Esophagus squamous epithelium (tissue), 5 donors: ENCODE measurements at places on chromosomes 12 and 14.

DNA sequence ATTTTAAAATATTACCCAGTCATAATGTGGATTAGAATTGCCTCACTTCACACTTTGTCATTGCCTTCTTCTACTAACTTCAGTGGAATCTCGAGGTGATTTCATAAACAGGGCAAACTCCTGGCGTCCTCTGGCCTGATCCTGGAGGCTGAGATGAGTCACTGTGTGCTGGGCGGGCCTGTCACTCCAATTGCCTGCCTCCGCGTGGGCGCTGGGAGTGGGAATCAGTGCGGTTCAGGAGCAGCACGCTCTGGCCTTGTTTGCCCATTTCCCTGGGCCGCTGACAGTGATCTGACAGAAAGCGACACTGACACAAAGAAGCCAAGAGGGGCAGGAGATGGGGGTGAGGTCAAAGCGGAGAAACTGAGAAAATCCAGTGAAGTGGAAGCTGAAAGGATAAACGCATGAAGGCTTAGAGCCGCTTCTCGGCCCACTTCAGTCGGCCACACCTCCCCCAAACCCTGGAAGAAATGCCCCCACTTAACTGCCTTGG is 29.7 kb downstream of the LGR5 start:
- no peak for DNase-seq

DNA sequence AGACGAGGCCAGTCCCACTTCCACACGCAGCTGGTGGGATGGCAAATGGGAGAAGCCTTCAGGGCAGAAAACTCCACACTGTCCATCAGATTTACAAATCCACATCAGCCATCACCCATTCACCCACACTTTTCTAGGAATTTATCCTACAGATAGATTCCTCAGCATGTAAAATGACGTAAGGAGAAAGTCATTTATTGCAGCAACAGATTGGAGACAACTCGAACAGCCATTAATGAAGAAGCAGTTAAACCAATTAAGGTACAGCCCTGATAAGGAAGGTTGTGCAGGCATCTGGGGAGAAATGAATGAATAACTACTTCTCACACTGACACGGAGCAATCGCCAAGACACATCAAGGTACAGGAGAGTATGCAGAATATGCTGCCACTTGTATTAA is 26.2 kb downstream of the PRKAB1 start:
- DNase-seq, result no peak

DNA sequence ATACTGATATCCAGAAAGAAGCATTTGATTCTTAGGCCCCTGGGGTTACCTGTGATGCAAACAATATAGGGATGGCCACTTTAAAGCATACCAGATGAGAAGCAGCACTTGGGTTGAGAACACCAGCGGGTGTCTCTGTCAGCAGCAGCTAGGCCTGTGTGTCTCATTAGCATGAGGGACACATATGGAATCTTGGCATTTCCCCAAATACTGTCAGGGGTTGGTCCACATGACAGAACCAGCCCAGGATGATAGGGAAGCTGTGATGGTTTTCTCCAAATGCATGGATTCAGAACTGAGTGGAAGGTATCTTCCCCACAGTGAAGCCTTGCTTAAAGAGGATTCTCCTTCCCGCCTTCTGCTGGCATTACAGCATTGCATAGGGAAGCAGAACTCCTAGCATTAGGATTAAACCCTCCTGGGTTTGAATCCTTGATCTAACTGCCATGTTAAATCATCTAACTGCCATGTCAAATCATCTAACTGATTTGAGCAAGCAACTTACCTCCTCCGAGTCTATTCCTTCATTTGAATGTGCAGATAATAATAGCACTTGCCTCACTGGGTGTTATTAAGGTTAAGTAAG is 111.5 kb upstream of the WSCD2 start:
- DNase-seq, result no peak

DNA sequence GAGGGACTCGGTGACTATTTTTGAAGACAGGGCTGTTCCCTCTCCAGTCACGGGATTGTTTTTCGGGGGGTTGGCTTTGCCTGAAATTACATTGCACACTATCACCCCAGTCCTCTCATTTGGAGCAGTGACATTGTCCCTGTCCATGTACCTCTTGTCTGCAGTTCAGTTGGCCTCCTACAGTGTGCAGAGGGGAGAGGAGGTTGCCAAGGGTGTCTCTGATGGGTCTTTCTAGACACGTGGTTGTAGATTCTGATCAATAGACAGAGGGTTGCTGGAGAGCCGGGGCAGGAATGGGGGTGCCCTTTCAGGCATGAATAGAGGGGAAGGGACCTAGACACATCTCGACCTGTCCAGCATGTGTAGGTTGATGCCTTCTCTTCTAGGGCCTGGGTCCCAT is 1.2 kb downstream of the TMEM120B start:
- DNase-seq, result no peak

DNA sequence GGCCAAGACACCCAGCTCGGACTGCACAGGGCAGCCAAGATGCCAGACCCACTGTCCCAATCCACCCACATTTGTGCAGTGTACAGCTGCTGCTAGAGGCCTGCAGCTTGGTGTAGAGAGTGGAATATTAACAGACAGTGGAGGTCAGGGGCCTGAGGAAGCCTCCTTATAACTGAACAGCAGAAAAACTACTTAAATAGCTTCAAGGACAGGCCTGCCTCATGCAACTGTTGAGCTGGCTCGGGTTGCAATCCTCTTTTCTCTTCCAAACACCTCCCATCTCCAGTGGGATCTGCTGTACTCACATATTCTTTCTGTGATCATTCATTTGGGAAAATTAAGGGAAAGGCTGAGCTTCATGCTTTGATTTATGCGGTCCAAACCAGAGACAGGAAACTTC is 1043.2 kb upstream of the TMEM132C start:
- no peak for DNase-seq

DNA sequence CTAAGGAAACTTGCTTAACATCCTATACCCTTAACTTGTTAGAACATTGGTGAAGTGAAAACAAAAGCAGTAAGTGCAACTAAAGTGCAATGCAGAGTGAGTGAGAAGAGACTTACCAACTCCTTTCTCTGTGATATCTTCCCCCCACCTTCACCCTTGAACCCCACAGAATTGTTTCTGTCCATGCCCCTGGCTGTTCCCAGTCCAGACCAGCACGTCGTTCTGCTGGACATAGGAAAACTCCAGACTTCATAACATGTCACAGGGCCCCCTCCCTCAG is 91.9 kb downstream of the DAD1 start:
- no peak for DNase-seq

GRCh38 chr12:80620281-80620680 is 87.2 kb upstream of the MYF6 start:
- DNase-seq, result no peak

DNA sequence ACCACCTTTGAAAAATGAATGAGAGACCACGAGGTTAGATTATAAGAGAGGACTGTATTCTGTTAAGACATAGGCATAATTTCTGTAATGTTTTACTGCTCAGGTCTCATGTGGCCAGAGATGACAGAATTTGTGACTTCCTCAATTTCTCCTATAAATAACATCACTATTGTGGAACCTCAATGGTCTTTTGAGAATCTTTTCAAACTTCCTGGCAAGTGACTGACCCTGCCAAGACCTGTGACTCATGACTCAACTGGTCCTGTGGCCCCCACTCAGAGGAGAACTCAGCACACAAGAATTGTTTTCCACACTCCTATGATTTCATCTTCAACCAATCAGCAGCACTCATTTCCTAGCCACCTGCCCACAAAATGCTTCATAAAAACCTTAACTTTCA is 508.2 kb upstream of the ATP2B1 start:
- no peak for DNase-seq

GRCh38 chr12:64171715-64172114 is 50.4 kb downstream of the KICS2 start:
- DNase-seq, result no peak

DNA sequence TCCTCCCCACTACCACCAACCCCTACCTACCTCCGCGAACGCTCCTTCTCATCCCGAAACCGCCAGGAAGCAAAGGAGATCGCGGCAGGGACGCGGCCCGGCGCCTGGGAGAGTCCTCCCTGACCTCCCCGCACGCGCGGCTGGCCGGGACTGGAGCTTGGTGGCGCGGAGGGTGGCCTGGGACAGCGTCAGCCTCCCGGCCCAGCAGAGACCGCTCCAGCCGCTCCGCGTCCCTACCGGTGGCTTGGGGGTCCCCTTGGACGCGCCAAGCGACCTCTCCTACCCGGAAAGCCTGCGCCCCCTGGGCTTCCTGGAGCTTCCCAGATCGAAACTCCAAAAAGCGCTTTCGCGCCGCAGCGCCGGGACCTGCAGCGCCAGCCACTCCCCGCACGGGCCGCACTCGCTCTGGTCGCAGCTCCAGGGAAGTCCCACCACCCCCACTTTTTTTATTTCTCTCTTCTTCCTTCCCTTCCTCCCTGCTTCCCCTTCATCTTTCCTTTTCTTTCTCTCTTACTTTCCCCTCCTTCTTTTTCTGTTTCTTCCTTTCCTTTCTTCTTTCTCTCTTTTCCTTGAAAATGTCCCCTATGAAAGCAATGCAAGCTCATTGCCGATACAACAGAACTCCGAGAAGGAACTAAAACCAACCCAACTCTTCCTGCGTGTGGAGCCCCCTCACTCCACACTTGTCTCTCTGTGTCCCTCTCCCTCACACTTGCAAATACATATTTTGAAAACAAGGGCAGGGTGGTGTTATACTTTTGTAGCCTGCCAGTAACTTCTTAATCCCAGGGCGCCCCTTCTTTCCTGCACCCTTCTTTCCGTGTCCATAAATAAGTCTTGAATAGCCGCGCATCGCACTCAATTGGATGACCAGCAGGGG is 3.8 kb downstream of the DIO3 start:
- DNase-seq, result no peak

GRCh38 chr12:25771476-25771875 is 187.0 kb upstream of the RASSF8 start:
- DNase-seq, result no peak

DNA sequence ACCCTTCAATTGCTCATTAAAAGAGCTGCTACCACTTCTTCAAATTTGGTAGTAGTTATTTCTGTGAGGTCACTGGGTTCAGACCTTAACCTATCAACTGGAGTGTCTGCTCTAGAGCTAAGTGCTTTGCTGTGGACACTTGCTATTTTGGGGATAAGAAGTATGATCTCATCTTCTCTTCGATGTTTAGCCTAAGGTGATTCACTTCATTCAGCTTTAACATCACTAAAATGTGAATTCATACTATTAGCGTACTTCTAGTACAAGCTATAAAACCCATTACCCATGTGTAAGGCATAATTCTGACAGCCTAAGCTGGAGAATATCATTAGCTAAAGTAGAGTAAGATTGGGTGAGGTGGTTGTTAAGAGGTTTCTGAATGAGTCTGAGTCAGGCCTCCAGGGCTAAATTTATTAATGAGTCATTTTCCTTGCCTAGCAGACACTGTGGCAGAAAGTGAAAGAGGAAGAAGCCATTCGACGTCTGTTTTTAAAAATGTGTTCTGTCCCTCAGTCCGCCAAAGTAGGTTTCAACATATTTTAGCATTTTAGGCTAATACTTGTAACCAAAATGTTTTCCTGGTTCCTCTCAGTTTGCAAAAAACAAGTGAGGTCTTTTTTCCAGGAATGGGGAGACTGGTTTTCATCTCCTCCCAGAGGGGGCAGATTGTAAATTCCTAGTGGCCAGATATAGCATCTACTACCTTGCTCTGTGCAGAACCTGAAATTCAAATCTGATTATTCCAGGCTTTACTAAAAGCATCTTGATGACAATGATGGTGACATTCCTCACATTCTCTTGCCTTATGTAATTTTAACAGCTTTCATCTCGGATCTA is 103.6 kb downstream of the SSPN start:
- no peak for DNase-seq

DNA sequence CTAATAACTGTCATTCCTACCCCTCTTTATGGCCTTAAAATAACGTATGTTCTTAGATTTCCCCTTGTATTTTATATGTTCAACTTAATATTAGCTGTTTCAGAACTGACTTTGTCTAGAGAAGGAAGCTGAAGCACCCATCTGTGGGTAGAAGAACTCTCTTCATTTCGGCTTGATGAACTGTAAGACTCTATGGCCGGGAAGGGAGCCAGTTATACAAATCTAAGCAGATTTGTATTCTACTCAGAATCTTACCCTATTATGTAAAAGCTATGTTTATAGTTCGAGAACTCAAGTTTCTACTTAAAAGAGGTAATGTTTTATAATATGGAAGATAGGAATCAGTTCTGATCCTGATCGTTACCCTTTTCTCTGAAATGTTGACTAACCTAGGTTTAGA is 390.9 kb upstream of the PRICKLE1 start:
- DNase-seq, result no peak

DNA sequence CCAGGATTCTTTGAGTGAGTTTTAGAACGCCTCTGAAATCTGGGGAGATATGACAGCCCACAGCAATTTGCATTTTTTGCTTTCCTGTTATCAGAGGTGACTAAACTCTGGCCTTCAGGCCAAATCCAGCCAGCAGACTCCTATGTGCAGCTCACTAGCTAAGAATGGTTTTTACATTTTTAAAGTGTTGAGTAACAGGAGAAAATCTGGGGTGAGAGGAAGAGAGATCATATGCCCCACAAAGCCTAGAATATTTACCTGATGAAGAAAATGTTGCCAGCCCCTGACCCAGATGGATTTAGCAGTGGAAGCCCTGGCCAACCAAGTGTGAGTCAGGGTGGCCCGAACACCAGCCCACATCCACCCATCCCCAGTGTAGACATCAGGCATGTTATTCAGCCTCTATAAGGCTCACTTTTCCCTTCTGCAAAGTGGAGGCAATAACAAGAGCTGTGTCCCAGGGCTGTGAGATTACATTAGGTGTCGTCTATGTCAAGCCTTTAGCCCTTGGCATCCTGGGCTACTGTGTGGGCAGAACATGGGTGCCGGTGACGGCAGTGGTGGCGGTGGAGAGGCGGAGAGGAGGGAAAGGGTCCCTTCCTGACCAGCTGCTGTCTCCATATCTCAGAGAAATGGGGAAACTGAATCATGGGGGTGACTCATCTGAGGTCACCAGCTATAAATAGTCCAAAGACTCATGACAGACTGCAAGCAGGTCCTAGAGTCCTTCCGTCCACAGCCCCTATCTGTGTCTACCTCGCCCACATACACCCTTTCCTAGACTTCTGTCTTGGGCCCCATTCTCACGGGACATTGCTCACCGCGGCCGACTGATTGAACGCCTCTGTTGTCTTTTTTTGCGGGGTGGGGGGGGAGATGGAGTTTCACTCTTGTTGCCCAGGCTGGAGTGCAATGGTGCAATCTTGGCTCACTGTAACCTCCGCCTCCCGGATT is 32.6 kb upstream of the CD9 start:
- no peak for DNase-seq

DNA sequence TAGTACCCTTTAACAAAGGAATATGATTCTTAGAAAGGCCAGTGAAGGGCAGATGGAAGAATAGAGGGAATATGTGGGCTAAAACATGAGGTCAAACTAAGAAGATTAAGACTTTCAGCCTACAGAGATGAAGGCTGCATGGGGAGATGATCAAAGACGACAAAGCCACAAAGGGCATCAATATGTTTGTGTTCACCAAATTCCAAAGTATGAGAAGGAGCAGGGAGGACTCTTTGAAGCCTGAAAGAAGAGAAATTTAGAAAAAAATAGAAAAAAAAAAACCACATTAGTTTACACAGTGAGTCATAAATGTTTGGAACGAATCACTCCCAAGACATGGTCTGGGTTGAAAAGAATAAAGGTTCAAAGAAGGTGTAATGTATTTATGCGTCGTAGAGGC is 131.8 kb downstream of the NEDD1 start:
- no peak for DNase-seq

- no peak for DNase-seq
These were observed 55.5 kb downstream of the TTC7B start for GRCh38 chr14:90760591-90761316.
